Activated naive CD4-positive, alpha-beta T cell treated with anti-CD3 and anti-CD28 coated beads, Interleukin-2, amount 50 U/mL, for 72 hours (primary cell): ENCODE measurements at places on chromosomes 7 and 10.

DNA sequence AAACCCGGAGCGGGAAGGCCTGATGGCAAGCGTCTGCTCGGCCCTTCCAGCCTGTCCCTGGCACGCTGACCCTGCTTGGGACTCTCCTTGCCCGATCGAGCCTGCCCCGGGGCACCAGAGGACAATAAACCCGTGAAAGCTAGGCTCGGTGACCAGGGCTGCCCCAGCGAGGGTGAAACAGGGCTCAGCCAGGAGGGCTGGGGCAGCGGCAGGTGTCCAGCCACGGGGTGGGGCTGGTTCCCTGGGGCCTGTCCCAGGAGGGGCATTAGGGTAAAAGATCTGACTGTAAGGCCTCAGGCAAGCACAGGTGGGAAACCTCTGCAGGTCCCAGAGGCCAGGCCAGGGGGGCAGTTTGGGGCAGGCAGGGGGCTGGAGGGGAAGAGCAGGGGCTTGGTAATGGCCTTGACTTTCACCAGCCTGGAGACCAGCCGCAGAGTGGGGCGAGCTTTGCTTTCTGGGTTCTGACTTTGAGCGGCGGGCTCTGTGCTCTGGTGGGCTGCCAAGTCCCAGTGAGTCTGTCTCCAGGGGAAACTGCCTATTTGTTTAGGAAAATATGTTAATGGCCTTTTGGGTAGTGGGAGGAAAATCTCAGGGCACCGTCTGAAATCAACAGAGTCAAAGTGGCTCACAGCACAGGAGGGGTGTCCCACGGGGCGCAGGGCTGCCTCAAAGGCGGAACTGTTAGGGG, 68.2 kb upstream of the INPP5A start:
- DNase-seq, result no peak

GRCh38 chr7:132141109-132141508, 435.2 kb downstream of the PLXNA4 start:
- no peak for DNase-seq

GRCh38 chr10:23070913-23071218, 24.5 kb upstream of the MSRB2 start:
- DNase-seq, result no peak

DNA sequence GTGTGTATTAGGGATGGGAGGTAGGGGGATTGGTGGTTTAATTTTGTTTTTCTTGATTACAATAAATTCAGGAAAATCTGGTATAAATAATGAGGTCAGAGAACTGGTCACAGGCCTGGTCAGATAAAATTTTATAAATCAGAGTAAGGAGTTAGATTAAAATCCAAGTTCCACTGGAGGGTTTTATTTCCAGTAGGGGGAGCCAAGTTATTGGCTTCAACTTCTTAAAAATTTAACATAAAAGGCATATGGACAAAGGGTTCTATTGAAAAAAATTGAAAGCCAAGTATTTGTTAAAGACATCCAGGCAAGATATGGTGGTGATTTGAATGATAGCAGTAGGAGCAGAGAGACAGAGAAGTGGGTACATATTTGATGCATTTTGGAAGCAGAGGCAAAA, 763.3 kb downstream of the SORCS1 start:
- DNase-seq, result no peak

GRCh38 chr10:4241724-4242345, 456.8 kb upstream of the KLF6 start:
- DNase-seq, result no peak

GRCh38 chr10:70381471-70382421, 679 bp downstream of the LRRC20 start:
- DNase-seq, result peak; percentile 37

GRCh38 chr10:31362023-31362641, 43.1 kb downstream of the ZEB1 start:
- no peak for DNase-seq

DNA sequence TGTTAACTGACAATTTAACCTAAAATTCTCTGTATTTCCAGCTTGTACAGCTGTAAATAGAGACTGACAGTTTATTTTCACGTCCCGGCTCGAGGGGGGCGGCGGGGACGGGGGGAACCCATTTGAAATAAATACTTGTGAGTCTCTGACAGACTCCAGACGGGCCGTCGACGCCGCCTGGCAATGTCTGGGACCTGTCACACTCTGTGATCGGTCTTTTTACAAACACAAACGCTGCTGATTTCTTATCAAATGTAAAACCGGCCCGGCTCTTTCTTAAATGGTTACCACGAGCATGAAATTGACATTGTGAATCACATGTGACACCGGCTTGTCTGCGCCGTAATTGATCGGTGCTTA, 57.0 kb downstream of the UNCX start:
- DNase-seq, result no peak

- no peak for DNase-seq
Observed at GRCh38 chr7:153030976-153031375, 271.4 kb downstream of the ACTR3B start.

DNA sequence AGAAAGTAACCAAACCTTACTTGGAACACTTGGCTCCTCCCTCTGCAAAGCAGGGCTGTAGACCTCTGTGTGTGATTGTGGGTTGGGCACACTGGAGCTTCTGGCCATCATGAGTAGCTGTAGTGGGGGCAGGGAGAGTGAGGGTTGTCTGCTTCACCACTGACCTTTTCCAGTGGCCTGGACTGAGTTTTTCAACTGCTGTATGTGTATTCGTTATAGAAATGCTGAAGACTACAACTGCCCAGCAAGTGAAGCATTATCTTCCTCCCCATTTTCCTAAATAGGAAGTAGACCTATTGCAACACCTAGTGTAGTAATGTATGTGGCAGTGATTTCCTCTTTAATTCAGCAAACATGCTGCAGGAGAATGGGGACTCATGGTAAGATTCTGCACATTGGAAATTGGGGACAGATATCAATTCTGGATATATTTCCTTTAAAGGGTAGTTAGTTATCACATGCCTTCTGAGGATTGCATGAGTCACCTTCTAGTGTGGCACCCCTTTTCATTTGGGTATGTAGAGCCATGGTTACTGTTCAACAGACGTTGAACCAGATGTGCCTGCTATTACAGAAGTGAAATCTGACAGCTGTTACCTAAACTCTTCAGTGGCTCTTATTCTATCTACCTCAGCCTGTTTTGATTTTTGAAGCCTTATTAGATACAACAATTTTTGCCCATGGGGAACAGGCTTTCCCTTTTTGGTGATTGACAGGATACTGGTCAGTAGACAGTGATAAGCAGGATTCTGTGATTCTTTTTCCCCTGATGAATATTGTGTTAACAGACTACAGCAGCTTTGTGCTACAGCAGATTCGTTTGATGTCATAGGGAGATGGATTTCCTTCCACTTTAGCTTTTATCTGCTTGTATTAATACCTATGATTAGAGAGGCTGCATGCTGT, 130.9 kb downstream of the SND1 start:
- no peak for DNase-seq

DNA sequence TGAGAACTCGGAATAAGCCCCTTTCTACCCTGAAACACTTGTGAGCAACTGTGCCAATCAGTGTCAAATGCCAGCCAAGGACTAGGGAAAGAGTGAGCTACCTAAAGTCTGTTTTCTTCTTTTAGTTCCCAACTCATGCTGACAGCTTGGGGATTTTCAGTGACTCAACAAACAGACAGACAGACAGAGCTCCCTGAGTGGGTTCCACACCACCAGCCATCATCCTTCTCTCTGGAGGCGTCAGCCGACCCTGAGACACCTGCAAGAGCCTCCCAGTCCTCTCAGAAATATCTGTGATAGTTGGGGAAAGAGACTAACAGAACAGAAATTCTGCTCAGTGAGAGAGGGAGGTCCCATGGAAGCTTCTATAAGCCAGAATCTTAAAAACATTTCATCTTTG, 49.5 kb downstream of the GATA3 start:
- DNase-seq, result no peak

GRCh38 chr10:103852189-103852711, 3.1 kb downstream of the SH3PXD2A start:
- DNase-seq, result no peak
